ENCODE measurements at places on chromosomes 1 and 21. TPM values are rescaled to one million over a fixed set of nuclear protein-coding genes. Genes with fewer than 3 reads are reported as not detected.

RBM8A gene
- 106 TPM for polyA plus RNA-seq

DNA sequence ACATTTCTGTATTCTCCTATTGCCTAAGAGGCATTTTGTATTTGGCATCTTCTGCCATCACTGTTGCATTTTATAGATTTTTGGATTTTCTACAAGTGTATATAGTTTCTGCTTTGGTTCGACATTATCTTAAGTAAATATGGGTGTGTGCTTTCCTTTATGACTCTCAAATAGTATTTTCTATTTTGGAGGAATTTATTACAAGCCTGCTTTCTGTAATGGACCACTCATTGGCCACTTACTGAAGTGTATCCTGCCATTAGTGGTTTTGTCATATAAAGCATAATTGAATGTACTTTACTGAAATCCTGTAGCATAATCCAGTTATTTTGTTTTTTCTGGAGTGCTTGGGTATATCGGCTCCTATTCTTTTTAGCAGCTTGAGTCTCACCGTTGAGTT lies 184.3 kb downstream of the PATJ start:
- DNase-seq = no peak

TAL1 gene
- polyA plus RNA-seq = 0.05 TPM

- DNase-seq = no peak
Observed at GRCh38 chr21:41802198-41802584, 35.3 kb upstream of the RIPK4 start.

DNA sequence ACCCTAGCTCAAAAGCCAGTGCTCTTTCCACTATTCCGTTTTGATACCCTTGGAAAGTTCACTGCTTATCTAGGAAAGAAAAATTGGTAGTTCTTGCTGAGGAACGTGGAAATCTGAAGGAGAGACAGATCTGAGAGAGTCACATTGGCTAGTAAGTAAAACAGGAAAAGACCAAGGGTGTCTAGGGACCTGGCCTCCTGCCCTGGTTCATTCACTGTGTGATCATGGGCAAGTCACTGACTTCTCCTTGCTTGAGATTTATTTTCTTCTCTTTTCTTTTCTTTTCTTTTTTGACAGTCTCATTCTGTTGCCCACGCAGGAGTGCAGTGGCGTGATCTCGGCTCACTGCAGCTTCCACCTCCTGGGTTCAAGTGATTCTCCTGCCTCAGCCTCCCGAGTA lies 90.8 kb downstream of the NFIA start:
- DNase-seq = no peak

DNA sequence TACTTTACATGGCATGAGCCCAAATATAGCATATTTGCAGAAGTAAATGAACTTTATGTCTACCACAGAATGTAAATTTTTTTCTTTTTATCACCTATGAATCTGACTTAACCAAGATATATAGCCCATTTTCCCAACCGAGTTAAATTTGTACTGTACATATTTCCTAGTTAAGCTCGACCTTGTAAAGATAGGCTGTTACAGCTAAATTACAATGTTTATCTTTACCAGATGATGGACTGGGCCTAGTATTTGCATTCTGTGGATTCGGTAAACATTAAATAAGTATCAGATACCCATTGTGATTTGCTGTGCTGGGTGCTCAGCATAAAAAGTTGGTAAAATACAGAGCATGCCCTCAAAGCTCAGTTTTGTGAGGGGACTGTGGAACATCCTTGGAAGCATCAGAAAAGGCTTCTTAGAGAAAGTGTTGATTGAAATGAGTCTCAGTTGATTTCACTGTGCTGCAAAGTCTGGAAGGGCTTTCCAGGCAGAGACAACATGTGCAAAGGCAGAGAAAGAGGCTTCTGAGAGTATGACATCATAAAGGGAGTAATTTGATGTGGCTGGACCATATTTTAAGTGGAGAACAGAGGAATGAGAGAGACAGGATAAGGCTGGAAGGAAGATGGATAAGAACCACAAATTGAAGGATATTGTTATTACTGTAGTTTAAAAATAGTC lies 27.4 kb downstream of the MORC3 start:
- DNase-seq = no peak

- peak; percentile 61 for DNase-seq
Observed at GRCh38 chr1:54425152-54425584, 19.0 kb upstream of the SSBP3 start.

- DNase-seq = no peak
Observed at GRCh38 chr1:228456252-228457016, 30.7 kb upstream of the RNF187 start.

DNA sequence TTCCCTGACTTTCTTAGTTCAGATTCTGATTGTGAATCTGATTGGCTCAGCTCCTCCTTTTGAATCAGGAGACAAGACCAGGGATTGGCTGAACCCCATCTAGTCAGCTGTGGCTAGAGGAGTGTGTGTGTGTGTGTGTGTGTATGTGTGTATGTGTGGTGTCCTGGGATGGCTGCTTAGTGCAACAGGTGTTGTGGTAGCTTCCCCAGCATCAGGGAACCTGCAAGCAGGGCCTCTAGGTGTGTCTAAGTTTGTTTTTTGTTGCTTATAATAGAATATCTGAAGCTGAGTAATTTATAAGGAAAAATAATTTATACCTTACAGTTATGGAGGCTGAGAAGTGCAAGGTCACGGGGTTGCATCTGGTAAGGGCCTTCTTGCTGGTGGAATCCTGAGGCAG lies 13.2 kb upstream of the ALPL start:
- no peak for DNase-seq

DNA sequence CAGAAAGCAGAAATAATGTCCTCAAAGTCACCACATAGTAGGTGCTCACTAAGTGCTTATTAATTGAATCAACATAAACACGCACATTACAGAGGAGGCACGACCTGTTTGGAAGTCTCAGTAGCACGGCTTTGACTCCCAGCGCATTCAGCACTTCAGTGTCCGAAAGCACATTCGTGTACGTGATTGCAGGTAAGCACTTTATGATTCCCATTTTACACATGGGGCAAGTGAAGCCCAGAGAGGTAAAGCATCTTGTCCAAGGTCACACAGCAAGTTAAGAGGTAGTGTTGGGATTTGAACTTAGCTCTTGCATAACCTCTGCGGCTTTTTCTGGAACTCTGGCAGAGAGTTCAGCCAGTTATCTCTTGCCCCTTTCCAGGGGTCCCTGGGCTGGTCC lies 85.2 kb upstream of the WNT4 start:
- no peak for DNase-seq

DNA sequence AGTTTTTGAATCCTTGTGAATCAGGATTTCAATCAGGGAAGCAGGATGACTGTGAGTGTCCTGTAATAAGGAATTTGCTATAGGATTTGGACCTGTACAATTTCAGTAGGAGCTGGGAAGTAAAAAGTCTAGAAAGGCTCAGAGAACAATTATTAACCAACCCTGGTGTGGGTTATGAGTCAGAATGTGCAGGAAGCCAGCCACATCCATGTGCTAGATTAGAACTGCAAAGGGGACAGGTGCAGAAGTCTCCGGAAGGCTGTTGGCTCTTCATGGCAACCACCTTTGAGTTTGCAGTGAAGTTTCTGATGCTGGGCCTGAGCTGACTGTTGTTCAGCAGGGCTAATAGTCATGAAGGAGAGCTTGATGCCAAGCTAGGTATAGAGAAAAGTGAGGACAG lies 70.7 kb downstream of the SPATA46 start:
- DNase-seq = peak; percentile 12

- DNase-seq = peak; percentile 9
Observed at GRCh38 chr1:27099135-27099586, 55.8 kb downstream of the SLC9A1 start.

NBPF8 gene
- 7.7 TPM for polyA plus RNA-seq

GRCh38 chr1:114446198-114446597 lies 64.8 kb downstream of the TRIM33 start:
- no peak for DNase-seq

AADACL3 gene
- 0.01 TPM for polyA plus RNA-seq

AMY1B gene
- not detected for polyA plus RNA-seq

DNA sequence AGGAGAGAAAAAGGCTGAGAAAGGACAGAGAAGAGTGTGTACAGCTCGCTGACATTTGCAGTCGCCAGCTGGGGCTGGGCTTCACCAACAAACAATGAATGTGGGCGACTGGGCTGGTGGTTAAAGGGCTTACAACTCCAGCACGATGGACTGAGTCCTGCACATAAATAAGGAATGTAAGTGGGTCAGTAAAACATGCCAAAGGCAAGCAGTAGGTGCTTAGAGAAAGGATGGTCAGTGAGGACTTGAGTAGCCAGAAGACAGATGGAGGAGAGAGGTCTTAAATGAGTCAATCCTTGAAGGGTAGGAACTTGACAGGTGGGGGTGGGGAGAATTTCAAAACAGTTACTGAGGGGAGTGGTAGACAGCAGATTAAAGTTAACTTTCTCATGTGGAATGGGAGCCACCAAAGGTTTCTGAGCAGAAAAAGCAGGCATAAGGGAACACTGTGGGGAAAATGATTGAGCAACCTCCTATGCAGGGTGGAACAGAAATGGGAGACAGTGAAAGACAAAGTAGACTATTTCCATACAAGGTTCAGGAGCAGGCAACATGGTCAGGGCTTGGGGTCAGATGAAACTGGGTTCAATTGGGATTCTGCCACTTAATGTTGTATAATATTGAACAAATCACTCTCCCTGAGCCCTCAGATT lies 37.4 kb downstream of the GADD45A start:
- DNase-seq = no peak

GRCh38 chr21:42746240-42746592 lies 92.8 kb downstream of the PDE9A start:
- no peak for DNase-seq

DNA sequence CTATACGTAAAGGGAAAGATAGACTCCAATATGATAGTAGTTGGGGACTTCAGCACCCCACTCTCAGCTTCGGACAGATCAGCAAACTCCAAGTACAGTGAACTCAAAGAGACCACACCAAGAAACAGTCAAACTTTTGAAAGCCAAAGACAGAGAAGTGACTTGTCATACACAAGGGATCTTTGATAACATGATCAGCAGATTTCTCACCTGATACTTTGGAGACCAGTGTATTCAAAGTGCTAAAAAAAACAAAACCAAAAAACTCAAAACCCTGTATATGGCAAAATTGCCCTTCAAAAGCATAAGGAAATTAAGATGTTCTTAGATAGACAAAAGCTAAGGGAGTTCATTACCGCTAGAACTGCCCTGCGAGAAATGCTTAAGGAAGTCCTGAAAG lies 9.4 kb downstream of the IFNAR1 start:
- DNase-seq = no peak

DNA sequence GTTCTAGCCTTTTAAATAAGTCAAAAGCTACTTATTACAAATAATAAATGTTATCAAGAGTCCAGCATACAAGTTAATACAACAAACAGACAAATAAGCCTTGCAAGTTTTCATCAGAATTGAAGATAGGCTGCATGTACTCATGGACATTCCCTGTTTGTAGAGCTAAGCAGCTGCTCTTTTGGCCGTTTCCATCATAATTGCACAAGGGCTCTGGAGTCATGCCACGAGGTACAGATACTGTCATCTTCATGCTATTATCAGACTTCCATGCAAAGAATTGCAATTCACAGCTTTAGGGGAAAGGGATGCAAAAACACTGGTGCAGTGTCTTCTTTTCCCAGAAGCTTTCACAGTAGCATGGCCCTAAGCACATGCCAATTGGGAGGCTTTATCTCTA lies 52.8 kb upstream of the TBX15 start:
- DNase-seq = no peak

DNA sequence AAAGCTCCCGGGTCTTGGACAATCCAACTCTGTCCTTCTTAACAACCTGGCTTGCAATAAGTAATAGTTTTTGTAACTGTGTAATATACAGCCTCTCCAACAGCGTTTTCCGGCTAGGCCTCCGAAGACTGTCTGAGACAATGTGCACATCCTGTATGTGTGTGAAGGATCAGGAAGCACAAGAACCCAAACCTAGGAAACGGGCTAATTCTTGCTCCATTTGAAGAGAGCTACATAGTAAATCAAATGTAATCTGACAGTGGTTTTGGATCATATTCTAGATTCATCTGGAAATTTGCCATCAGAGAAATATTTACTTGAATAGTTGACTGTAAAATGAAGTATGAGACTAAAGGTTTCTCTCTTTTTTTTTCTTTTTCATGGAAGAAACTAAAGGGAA lies 1.2 kb downstream of the GPR52 start:
- no peak for DNase-seq

- no peak for DNase-seq
Observed at GRCh38 chr1:167102906-167103573, 9.2 kb downstream of the STYXL2 start.

DNA sequence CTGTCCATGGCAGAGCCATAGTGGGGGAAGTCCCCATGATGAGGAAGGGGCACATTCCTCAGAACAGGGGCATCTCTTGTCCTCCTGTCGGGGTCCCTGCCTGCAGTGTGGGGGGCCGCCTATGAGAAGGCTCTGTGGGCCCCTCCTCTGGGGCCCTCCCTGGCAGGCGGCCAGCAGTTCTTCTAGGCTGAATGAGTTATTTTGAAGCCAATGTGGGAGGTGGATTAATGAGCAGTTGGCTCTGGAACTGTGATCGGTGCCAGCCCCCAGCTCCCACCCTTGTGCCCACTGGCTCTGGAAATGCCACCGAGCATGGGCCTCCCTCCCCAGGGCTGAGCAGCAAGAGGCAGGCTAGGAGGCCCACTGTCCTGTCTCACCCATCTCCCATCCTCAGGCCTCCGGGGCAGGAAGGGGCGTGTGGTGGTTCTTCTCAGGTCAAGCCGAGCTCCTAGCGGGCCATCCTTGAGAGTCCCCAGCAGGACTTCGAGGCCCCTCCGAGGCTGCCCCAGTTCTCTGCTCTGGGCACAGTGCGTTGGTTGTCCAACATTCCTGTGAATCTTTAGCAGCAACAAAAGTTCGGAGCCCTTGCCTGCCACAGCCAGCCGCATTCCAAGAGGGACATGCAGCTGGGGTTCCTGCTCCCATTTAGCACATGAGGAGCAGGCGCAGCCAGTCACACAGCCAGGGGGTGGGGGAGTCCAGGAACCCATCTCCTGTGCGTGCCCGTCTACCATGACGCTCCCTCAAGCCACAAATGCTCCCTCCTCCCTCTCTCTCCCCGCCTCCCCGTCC lies 57.2 kb downstream of the EDN2 start:
- no peak for DNase-seq

- no peak for DNase-seq
Observed at GRCh38 chr1:228224198-228225164, 16.6 kb downstream of the OBSCN start.

CYP4A22 gene
- polyA plus RNA-seq = not detected

- DNase-seq = no peak
Observed at GRCh38 chr1:213983493-213984386, 4.0 kb upstream of the PROX1 start.

IL22RA1 gene
- 10.2 TPM for polyA plus RNA-seq

PROX1 gene
- polyA plus RNA-seq = 10.0 TPM

GRCh38 chr1:114105421-114105979 lies 48.2 kb downstream of the SYT6 start:
- DNase-seq = no peak

All from HepG2 (cell line).